GM12891 (cell line): ENCODE measurements at places on chromosomes 1 and 21.
A peak's percentile ranks its signal among the peaks of the same experiment; 100 is the strongest.

DNA sequence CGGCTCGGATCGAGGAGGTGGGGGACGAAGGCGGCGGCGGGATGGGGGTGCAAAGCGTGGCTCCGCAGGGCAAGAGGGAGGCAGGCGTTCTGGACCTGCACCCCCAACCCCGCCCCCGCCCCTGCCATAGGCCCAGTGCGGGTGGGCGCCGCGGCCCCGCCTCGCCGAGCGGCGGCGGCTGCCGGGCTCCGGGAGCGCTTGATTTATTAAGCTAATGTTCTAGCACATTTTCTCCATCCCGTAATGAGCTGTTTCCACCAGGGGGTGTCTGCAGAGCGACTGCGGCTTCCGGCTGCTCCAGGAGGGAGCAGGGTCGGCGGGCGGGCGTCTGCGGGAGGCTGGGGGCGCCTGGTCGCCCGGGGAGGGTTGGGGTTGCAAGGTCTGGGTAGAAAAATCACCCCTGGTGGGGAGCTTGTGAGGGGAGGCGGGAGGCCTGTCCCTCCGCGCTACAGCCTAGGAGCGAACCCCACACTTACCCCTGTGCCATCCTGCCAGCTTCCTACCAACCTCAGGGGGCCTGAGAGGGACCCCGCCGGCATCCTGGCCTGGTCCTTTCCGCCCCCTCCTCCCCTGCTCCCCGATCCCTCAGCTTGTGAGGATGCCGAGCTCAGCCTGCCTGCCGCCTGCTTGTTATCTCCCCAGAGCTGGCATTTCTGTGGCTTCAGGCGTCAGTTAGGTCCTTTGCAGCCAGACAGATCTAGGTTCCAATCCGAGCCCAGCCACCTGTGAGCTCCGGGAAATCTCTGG lies 48.5 kb upstream of the ACOT11 start:
- no peak for DNase-seq

DNA sequence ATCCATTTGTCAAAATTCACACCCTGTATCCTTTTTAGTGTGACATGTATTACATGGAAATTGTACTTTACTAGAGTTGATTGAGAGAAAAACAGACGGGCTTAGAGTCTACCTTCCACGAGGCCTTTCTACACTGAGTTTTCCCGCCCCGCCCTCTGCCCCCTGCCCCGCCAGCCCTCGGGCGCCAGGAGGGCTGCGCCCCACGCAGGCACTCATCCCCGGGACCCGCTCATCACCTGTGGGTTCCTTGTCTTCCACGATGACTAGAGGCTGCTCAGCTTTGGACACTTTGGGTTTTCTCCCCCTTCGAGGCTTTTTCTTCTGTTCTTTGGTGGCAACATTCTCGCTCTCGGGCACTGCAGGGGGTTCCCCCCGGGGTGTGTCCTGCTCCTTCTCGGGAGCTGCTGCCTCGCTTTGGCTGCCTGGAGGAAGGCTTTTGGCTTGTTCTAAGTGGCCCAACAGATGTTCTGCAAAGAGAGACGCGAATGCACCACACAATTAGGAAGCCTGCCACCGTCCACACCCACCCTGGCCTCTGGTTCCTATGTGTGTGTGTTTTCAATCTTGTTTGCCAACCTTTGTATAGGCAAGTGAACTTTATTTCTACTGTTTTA lies 39.6 kb downstream of the PRDM15 start:
- no peak for DNase-seq

GRCh38 chr1:187078916-187079315 lies 250.2 kb downstream of the PLA2G4A start:
- no peak for DNase-seq

- DNase-seq, result no peak
Observed at GRCh38 chr1:109527846-109528695, 11.6 kb upstream of the GPR61 start.

DNA sequence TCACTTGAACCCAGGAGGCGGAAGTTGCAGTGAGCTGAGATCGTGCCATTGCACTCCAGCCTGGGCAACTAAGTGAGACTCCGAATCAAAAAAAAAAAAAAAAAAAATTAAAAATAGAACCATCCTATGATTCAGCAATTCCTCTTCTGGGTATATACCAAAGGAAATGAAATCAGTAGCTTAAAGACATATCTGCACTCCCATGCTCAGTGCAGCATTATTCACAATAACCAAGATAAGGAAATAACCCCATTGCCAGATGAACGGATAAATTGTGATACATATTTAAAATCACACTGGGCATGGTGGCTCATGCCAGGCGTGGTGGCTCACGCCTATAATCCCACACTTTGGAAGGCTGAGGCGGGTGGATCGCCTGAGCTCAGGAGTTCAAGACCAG lies 23.8 kb downstream of the ALDH9A1 start:
- DNase-seq, result no peak

- DNase-seq, result no peak
Observed at GRCh38 chr1:76229279-76230005, 154.9 kb downstream of the ST6GALNAC3 start.

DNA sequence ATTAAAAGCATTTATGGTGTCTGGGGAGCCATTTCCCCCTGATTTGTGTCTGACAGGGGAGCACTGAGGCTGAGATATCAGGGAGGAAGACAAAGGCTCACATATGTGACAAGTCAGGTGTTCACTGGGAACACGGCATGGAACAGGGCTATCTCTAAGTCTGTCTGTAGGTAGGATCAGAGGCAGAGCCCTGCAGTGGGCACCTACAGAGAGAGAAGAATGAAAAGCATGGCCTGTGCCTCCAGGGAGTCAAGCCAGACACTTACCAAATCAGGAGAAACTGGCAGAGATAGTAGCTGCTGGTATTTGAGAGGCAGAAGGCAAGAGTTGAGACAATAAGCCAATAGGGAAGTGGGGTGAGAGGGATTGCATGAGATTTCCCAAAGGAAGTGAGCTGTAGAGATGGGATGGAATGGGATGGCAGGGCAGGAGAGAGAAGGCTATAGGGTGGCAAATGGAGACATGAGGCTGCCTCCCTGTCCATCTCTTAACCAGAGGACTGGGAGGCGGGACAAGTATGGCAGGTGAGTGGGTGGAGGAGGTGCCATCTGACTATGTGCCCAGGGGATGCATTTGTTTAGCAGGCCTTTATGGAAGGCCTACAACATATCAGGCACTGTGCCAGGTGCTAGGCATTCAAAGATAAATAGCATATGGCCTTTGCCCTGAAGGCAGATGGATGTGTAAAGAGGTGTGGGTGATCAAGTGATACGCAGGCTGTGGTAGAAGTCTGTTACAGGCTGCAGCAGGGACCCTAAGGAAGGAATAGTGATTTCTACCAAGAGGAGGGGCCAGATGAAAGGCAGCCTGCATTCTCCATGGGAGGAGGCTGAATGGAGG lies 136.2 kb upstream of the IPO9 start:
- no peak for DNase-seq

GRCh38 chr1:203563291-203563690 lies 63.3 kb upstream of the ATP2B4 start:
- no peak for DNase-seq

DNA sequence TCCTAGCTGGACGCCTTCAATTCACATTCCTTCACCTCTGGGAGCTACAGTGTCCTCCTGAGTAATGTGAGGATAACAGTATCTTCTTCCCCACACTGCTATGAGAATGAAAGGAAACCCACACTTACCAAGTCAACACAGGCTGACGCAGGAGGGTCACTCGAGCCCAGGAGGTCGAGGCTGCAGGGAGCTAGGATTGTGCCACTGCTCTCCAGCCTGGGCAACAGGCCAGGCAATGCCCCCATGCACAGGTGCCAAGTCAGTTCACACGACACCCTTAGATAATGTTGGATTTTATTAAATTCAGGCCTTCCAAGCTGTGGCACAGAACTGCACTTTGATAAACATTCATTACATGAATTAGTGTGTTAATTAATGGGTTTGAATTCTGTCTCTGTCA lies 31.9 kb downstream of the MATN1 start:
- DNase-seq, result no peak

DNA sequence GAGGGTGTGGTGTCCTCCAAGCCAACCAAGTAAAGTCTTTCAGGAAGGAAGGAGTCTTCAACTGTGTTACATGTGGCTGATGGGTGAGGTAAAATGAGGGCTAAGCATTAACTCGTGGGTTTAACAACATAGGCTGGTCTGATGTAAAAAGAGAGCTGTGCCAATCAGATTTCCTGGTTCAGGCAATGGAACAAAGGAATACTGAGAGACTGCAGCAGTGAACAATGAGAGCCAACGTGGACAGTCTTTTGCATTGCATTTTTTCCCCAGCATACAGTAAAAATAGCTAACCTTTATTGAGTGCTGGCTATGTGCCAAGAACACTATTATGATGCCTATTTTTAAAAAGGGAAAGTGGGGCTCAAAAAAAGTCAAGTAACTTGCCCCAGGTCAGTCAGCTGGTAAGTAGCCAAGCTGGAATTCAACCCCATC lies 31.1 kb downstream of the DLGAP3 start:
- DNase-seq, result no peak

GRCh38 chr1:197951089-197951488 lies 33.9 kb downstream of the LHX9 start:
- no peak for DNase-seq

DNA sequence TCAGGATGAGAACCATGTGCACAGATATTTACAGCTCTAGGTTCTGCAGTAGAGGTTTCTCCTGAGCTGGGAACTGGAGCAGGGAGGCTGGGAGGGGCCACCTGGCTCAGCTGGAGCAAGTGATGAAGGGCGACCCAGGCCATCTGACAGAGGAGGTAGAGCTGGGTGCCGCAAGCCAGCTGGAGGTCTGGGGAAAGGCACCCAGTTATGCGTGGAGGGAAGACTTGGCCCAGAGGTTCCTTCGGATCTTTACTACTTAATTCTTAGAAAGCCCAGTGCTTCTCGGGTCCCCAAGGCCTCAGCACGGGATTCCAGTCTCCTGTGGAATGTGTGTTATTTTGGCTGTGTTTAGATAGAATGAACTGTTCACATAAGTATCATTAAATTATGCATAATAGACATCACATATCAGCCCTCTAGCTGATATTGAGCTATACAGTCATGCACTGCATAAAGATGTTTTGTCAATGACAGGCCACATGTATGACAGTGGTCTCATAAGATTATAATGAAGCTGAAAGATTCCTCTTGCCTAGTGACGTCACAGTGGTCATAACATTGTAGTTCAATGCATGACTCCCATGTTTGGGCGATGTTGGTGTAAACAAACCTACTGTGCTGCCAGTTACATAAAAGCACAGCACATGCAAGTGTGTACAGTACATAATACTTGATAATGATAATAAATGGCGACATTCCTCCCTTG lies 245.1 kb downstream of the RHOU start:
- no peak for DNase-seq

GRCh38 chr21:38460171-38460742 lies 38.0 kb downstream of the ERG start:
- no peak for DNase-seq

GRCh38 chr1:230139741-230140140 lies 72.7 kb downstream of the GALNT2 start:
- DNase-seq, result no peak

GRCh38 chr1:79497193-79497773 lies 490.8 kb upstream of the ADGRL4 start:
- DNase-seq, result peak; percentile 14

DNA sequence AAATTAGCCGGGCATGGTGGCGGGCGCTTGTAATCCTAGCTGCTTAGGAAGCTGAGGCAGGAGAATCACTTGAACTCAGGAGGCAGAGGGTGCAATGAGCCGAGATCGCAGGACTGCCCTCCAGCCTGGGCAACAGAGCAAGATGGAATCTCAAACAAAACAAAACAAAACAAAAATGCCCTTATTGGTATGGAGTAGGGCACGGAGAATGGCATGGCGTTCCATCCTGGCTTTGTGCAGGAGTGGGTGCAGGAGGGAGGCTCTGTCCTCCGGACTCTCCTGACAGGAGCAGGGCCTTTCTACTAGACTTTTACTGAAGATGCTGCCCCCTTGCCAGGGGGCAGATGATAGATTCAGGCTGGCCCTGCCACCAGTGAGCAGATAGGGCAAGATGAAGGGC lies 1.0 kb downstream of the TMEM61 start:
- DNase-seq, result no peak

GRCh38 chr1:157073944-157074685 lies 25.5 kb downstream of the ETV3L start:
- DNase-seq, result no peak

GRCh38 chr1:192766876-192767275 lies 42.0 kb upstream of the RGS2 start:
- no peak for DNase-seq

- peak; percentile 52 for DNase-seq
Observed at GRCh38 chr1:8283058-8283884, 34.6 kb upstream of the SLC45A1 start.

DNA sequence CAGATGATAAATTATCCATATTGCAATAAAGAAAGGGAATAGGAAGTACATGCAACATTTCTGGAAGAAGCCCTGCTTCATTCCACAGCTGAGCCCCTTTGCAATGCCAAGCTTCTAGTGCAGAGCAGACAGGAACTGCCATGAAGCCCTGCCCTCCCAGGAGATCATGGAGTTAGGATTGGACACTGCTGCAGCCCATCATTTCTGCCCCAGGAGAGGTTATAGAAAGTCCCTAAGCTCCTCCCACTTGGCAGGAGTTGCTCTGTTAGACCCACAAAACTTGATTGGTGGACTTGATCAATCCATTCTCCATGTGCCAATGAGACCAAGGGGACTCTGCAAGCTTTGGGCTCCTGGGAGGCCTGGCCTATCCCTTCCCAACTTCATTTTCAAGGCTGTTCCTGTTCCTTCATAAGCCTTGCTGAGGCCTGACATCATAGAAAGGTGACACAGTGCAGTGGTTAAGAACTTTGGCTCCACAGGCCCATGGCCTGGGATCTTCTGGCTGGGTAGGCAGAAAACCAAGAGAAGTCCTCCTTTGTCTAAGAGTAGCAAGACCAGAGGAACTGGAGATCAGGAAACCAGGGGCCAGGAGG lies 1.3 kb upstream of the LAPTM5 start:
- DNase-seq, result no peak

DNA sequence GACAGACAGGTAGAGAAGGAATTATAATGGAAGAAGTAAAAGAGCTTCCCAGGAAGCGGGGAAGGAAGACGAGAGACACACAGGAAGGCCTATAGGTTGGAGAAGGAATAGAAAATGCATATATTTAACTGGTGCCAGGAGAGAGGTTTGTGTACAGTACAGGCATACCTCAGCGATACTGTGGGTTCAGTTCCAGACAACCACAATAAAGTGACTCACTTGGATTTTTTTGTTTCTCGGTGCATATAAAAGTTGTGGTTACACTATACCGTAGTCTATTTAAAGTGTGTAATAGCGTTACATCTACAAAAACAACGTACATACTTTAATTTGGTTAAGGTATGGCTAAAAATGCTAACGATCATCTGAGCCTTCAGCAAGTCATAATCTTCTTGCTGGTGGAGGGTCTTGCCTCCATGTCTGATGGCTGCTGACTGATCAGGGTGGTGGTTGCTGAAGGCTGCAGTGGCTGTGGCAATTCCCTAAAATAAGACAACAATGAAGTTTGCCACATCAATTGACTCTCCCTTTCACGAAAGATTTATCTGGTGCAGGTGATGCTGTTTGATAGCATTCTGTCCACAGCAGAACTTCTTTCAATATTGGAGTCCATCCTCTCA lies 16.0 kb downstream of the YARS1 start:
- no peak for DNase-seq

GRCh38 chr21:16708101-16708835 lies 804.6 kb upstream of the CXADR start:
- DNase-seq, result no peak

- no peak for DNase-seq
Observed at GRCh38 chr1:184078564-184079249, 27.2 kb downstream of the TSEN15 start.

- DNase-seq, result no peak
Observed at GRCh38 chr1:173355281-173356031, 121.7 kb upstream of the PRDX6 start.
